Islet precursor cell (in vitro differentiated cells): ENCODE measurements at places on chromosomes 3 and 15.
A peak's percentile ranks its signal among the peaks of the same experiment; 100 is the strongest.

- peak; percentile 30 for DNase-seq
Measured at GRCh38 chr15:100095541-100096247, 246.1 kb downstream of the ADAMTS17 start.

DNA sequence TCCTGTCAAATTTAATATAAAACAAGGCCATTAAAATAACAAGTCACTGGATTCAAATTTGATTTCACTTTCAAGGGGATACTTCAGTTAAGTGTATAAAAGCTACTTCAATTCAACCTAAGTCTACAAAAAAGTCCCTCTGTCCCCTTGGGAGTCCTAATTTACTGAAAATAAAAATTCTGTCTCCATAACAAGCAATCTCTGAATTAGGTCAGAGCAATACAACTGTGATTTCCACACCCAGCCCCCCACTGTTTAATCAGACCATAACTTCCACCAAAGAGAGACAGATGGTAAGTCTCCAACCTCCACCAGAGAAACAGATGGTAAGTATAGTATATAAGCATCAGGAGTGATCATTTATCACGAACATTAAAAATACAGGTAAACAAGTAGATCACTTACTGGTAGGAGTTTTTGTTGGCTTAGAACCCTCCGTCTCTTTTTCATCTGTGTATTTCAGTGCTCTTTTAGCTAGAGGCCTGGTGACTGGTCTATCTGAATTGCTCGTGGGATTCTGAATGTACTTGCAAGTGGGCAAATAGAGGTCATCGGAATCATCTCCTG is 12.1 kb downstream of the SGO1 start:
- DNase-seq, result no peak

DNA sequence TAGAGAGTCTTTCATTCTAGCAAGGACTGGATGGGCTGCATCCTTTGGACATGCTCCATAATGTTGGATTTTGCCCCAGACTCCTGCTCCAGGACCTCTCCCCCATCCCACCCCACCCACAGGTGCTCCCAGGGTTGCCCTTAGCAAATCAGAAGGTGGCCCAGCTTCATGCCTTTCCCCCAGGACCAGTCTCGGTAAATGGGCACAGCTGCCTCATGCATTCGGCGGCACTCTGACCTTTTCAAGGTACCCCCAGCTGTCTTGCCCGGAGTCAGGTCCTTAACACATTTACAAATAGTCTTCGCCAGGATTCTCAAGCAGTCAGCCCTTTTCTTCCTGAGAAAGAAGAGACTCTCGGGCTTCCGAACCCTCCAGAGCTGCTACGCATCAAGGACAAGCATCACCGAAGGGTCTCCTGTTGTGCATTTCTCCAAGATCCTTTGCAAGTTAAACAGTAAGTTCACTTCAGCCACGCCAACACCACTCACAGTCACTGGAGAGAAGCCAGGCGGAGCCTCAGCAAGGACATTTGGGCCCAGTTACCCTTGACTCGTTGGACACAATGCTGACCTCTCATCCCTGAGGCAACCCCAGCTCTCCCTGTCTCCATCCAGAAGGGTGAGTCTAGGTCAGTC is 287.8 kb downstream of the FAM43A start:
- no peak for DNase-seq

- no peak for DNase-seq
Measured at GRCh38 chr15:72570059-72570458, 84.4 kb upstream of the GOLGA6B start.

DNA sequence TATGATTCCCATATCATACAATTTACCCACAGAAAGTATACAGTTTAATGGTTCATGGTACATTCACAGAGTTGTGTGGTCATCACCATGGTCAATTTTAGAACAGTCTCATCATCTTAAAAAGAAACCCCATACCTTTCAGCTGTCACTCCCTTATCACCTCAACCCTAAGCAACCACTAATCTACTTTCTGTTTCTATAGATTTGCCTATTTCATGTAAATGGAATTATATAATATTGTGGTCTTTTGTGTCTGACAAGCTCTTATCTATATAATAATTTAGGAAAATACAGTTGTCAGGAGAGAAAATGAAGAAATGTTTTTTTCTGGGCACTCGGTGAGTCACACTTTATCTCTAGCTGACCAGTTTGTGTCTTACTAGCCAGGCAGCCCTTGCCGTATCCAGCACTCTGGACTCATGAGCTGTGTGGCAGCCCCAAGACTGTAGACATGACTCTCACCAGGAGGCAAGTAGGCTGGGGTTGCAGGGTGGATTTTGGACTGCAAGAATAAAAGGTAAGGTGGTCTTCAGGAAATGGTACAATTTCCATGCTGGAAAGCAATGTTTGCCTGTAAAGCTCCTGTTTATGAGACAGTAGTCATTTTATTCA is 234.6 kb downstream of the THRB start:
- DNase-seq, result peak; percentile 54

DNA sequence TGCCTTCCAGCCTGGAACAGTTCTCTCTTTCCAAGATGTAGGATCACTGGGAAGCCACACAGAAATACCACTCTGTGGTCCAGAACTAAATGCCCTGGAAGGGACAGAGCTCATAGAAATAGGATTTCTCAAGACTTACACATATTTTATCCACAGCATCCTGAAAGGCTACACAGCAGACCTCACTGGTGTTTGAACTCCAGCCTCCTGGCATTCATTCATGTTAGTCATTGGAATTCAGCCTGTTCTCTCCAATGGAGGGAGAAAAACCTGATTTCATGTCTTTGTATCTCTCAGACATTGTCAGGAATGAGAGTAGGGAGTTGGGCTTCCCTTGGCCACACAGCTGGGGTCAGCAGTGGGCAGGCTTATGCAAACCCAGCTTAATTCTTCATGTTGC is 121.1 kb upstream of the PPP2R3A start:
- no peak for DNase-seq
